Amniotic stem cell (primary cell): ENCODE measurements at places on chromosomes 5 and 9.

- no peak for DNase-seq
Measured at GRCh38 chr5:157613385-157614245, 38.0 kb upstream of the ADAM19 start.

- no peak for DNase-seq
Measured at GRCh38 chr5:161167016-161167767, 315.2 kb upstream of the ATP10B start.

- peak; percentile 65 for DNase-seq
Measured at GRCh38 chr5:143889986-143890385, 78.0 kb downstream of the HMHB1 start.

- no peak for DNase-seq
Measured at GRCh38 chr5:110925398-110925797, 146.1 kb upstream of the TSLP start.

- DNase-seq: no peak
Measured at GRCh38 chr5:170110403-170111087, 4.8 kb downstream of the FOXI1 start.

DNA sequence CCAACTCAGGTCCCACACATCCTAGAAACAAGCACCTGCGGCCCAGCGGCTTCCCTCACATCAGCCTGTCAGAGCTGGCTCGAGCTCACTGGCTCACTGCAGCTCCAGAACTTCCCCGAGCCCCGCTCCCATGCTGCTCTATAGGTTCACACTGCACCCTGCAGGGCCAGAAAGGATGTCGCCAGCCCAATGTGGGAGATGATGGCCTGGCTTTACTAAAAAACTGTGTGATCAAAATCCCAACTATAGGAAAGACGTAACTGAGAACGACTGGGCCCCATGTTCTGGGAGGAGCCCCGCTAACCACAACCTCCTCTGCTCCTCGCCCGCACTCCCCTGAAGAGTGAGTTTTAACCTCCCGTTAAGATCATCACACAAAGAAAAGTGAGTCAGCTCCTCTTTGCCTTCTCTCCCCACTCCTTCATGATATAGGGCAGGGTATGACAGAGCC is 4.6 kb downstream of the SURF4 start:
- no peak for DNase-seq

DNA sequence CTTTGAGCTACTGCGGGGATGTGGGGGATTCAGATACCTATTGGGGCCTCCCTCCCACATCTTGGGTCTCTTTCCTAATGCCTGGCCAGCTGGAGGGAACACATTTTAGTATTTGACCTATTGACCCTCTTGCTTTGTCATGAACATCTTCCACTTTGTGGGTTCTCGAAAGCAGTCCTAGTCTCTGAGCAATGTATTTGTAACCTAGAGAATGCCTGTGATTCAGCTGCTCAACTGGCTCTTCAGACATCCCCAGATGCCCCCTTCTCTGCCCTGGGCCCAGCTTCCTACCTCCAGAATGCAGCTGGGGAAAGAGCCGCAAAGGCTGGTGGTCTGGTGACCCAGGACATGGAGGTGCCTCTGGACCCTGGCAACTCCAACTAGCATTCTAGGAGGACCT is 32.2 kb downstream of the APTX start:
- no peak for DNase-seq

- DNase-seq: no peak
Measured at GRCh38 chr9:124284940-124285441, 27.2 kb downstream of the NEK6 start.

DNA sequence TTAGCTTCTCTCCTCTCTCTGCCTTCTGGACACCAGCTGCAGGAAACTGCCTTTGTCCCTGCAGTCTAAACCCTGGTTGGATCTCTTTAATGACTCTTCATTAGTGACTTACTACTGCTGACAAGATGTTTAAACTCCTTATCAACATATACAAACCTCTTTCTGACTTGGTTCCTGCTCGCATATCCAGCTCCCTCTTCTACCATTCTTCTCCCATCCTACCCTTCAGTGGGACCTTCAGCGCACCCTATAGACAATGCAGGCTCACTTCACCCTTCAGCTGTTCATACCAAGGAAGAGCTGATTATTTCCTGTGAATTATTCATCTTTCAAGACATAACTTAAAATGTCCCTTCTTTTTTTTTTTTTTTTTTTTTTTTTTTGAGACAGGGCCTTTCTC is 436.5 kb downstream of the KIAA0825 start:
- DNase-seq: no peak

DNA sequence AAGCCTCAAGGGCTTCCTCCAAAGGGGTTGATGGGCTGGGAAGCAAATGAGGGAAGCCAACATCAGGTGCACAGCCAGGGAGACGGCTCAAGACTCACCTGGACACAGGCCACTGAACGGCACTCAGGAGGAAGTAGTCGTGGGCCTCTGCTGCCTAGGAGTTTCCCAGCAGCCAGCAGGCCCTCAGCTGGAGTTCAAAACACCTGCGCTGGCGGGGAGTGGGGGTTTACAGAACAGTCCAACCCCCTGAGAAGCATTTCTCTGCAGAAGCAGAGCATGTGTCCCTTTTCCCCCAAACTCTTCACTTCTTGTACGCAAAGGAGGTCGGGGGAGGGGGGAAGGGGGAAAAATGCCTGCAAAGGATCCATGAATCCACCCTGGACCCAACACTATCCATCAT is 2.3 kb downstream of the WHRN start:
- DNase-seq: no peak

- DNase-seq: no peak
Measured at GRCh38 chr5:168877132-168877892, 298.1 kb upstream of the PANK3 start.
